ENCODE measurements at places on chromosomes 1 and 21. TPM values are rescaled to one million over a fixed set of nuclear protein-coding genes. Genes with fewer than 3 reads are reported as not detected.

DNA sequence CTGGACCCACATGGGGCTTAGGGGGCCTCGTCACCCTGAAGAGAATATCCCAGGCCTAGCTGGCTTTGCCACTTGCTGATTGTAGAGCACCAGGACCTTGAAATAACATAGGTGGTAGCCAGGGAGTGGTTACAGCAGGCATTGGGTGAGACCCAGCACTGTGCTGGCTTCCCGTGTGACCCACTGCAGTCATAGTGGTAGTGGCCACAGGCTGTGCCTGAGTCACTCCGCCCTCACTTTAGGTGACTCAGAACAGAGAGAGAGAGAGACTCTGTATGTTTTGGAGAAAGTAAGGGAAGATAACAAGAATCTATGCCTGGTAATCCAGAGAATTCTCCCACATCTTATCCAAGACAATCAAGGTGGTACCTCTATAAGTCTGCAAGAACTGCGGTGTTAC is 98.7 kb upstream of the LHX8 start:
- H3K4me1 ChIP-seq: no peaks in the 10 kb centered on the region
- no peak overlapping the region for H3K4me3 ChIP-seq
- no peak for DNase-seq
- H3K36me3 ChIP-seq: no peaks in the 10 kb centered on the region
- H3K27me3 ChIP-seq: no peaks in the 10 kb centered on the region

- no peaks in the 10 kb centered on the region for H3K4me1 ChIP-seq
- H3K27ac ChIP-seq: no peak overlapping the region
Observed at GRCh38 chr1:204600968-204601367, 84.6 kb downstream of the LRRN2 start.

DNA sequence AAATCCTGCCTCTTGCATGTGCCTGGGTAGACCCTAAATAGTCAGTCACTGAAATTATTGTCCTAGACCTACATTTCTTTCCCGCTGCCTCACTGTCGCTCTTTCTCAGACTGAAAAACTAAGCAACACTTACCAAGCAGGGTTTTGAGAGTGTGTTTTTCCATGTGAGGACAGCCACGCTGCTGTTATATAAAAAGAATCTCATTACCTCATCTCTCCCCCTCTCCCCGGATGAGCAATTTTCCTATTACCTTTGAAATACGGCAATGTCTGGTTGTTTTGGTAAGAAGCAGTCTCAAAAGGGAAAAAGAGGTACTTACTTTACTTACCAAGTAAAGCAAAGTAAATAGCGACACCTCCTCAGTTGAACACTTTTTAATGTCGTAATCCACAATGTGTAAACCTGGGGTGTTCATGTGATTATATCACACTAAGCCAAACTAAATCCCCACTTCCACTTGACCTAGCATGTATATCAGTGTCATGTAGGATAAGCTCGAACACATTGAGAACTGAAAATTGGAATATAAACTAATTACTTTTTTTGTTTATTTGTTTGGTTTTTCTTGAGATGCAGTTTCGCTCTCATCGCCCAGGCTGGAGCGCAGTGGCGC is 12.2 kb upstream of the VN1R5 start:
- no peaks in the 10 kb centered on the region for H3K27me3 ChIP-seq
- no peak overlapping the region for H3K27ac ChIP-seq
- no peaks in the 10 kb centered on the region for H3K4me1 ChIP-seq
- no peaks in the 10 kb centered on the region for H3K36me3 ChIP-seq
- no peak overlapping the region for H3K4me3 ChIP-seq

Gene CASQ2
- total RNA-seq: not detected

Gene GIPC2
- 0.28 TPM for total RNA-seq

Data from CD4-positive, alpha-beta memory T cell (primary cell).